ENCODE measurements at places on chromosomes 4 and X. TPM values are rescaled to one million over a fixed set of nuclear protein-coding genes. Genes with fewer than 3 reads are reported as not detected.

The USP51 gene
- 5.5 TPM for total RNA-seq

DNA sequence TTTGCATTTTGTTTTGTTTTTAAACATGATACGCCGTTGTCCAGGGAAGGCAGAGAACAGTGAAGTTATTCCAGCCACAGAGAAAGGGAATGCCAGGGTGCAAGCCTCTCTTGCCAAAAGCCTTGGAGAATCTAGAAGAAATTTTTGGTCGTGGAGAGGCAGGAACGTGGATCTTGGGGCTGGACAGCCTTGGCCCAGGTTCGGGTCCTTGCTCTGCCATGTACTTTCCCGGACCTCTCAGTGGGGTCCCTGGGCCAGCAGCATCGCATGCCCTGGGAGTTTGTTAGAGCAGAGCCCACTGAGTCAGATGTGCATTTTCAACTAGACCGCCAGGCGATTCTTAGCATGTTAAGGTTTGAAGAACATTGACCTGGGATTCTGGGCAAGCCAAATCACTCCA, 18.6 kb downstream of the FAM9A start:
- no peak for DNase-seq

GRCh38 chr4:158965226-158965625, 137.7 kb upstream of the RAPGEF2 start:
- DNase-seq = no peak

The PCDH10 gene
- total RNA-seq = 4.0 TPM

- DNase-seq = no peak
These were observed 148.8 kb downstream of the MGST2 start for GRCh38 chr4:139814323-139815015.

- DNase-seq = no peak
These were observed 70.4 kb downstream of the OR13H1 start for GRCh38 chrX:131614241-131614640.

GRCh38 chrX:72102126-72102525, 29.6 kb downstream of the RTL5 start:
- DNase-seq = no peak

GRCh38 chrX:11406109-11406765, 113.0 kb downstream of the AMELX start:
- no peak for DNase-seq

DNA sequence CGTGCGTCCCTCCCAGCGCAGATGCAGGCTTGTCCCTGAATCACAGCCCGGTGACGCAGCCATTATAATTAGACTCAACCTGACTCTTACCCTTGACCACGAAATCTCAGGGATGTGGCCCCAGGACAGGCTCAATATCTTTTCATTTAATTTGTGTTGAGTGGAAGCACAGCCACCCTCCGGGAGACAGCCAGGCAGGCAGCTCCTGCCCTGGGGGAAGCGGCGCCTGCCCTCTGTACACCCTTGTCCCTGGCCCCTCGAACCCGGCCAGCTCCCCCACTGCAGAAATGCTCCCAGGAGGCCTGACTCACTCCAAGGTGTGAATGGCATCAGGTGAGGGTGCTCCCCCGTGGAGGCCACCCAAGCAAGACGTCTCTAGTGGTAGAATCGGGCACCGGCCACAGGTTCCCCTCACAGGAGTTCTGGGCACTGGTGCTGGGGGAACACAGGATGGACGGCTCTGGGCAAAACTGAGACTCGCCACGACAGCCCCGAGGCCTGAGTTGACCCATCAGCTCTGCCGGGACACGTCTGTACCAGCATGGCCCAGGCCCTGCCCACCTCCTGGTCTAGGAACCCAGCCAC, 2.7 kb downstream of the CPLX1 start:
- no peak for DNase-seq

All from GM23338 (cell line).